Cerebellum (tissue), 4 donors: ENCODE measurements at places on chromosomes 3 and 15.

DNA sequence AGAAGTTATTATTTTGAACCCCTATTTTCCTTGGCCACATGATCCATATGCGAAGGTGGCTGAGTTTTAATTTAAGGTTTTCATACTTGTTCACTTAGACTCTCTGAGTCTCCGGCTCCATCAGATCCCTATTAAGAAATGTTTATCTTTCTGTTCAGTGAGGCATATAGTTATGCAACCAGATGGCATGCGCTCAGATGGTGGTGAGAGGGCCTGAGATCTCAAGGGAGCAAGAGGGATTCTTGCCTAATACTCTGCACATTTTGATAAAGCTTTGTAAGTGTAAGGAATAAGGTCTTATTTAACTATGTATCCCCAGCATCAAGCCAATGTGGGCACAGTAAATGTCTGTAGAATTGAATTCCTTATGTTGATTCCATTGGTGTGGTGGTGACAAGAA lies 78.9 kb upstream of the DPH6 start:
- no peak for DNase-seq

DNA sequence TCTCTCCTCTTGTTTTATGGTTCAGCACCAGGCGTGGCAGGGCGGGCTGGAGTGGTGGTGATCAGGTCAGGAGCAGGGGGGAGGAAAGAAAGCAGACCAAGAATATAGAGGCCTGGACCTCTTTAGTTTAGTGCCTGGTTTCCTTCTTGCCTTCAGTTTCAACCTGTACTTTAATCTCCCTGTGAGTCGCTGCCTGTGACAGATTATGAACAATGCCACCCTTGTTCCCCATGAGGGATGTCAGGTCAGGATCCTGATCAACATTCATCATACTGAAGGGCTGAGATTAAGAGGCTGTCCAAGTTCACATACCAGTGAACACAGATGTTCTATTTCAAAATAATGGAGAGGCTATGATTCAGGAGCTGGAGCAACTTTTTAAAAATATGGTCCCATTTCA lies 11.4 kb downstream of the ENTPD3 start:
- DNase-seq, result no peak

GRCh38 chr3:172564499-172564898 lies 41.3 kb upstream of the TNFSF10 start:
- DNase-seq, result no peak

- no peak for DNase-seq
Observed at GRCh38 chr3:116264546-116265319, 180.6 kb downstream of the LSAMP start.

- DNase-seq, result no peak
Observed at GRCh38 chr3:147529551-147529950, 120.4 kb downstream of the ZIC1 start.

GRCh38 chr3:63353383-63353782 lies 75.3 kb downstream of the SYNPR start:
- no peak for DNase-seq

- peak; percentile 21 for DNase-seq
Observed at GRCh38 chr3:15064299-15064834, 748 bp downstream of the MRPS25 start.

GRCh38 chr15:74252291-74252690 lies 16.2 kb downstream of the CCDC33 start:
- no peak for DNase-seq

DNA sequence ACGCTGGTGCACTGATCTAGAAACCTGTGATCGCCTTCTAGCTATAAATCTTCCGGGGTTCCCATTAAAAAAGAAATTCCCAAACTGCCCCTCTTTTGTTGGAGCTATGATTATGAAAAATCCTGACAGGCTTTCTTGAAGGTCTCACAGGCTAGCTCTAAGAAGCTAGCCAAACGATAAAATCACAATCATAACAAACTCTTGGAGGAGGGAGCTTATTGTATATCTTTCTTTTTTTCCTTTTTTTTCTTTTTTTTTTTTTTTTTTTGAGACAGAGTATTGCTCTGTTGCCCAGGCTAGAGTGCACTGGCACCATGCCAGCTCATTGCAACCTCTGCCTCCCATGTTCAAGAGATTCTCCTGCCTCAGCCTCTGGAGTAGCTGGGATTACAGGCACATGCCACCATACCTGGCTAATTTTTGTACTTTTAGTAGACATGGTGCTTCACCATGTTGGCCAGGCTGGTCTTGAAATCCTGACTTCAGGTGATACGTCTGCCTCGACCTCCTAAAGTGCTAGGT lies 72.0 kb downstream of the MYO1E start:
- no peak for DNase-seq

GRCh38 chr15:36208868-36209582 lies 370.4 kb upstream of the CDIN1 start:
- DNase-seq, result no peak

DNA sequence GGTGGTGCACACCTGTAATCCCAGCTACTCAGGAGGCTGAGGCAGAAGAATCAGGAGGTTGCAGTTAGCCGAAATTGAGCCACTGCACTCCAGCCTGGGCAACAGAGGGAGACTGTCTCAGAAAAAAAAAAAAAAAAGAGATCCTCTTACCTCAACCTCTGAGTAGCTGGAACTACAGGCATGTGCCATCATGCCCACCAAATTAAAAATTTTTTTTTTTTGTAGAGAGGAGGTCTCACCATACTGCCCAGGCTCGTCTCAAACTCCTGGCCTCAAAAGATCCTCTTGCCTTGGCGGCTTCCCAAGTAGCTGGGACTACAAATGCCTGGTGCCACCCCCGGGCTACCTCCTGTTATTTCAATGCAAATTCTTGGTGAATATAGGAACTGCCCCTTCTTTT lies 1.5 kb downstream of the UMPS start:
- DNase-seq, result no peak

- DNase-seq, result peak; percentile 84
Observed at GRCh38 chr3:53044711-53045517, 959 bp downstream of the SFMBT1 start.

- no peak for DNase-seq
Observed at GRCh38 chr15:48653913-48654670, 8.6 kb upstream of the FBN1 start.

GRCh38 chr3:115975796-115976195 lies 352.5 kb downstream of the GAP43 start:
- no peak for DNase-seq

DNA sequence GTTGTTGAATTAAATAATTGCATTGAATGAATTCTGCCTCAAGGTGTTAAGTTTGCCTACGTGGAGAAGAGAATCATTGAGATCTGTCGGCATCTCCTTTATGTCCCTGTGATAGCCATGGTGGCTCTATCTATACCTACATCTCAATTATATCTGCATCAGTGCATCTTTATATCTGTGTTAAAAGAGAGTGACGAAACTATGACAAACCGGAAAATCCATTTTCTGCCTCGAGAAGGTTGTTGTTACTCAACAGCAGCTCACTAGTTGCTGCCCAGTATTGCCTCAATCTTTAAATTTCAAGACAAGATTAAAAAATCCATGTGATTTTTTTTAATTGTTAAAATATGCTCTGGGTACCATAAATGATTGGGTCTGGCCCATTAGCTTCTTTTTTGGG lies 58.7 kb downstream of the GUCA1C start:
- no peak for DNase-seq

DNA sequence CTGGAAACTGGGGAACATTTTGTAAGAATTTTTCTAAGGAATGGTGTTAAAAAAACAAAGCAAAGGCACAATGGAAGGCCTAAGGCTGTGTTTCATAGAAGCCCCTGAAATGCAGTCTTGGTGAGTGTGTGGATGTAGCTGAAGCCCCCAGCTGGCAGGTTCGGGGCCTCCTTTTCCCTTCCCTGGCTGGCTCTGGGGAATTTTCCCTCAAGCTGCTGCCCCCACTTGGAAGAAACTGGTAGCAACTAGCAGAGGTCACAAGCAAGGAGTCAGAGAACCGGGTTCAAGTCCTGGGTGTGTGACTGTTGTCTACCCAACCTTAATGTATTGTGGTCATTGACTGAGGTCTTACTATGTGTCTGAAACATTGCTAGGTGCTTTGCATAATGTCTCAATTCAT lies 85.3 kb upstream of the MYZAP start:
- no peak for DNase-seq

DNA sequence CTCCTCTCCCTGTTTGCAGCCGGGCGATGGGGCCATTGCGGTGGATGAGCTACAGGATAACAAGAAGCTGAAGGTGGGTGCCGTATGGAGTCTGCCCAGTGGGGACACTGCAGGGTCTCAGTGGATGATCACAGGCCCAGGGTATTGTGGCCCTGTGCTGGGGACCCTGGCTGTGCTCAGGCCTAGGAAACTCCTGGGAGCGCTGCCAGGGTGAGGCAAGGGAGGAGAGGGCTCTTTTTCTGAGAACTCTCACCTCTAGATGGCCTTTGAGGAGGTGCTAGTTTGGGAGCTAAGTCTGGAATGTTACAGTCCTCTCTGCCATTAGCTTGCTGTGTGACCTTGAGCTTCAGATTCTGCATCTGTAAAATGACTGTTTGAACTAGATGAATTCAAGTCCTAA lies 16.4 kb downstream of the SLC24A1 start:
- no peak for DNase-seq

- no peak for DNase-seq
Observed at GRCh38 chr3:180594631-180595558, 7.1 kb upstream of the TTC14 start.
